Stimulated activated CD8-positive, alpha-beta memory T cell treated with anti-CD3 and anti-CD28 coated beads, Interleukin-7, amount 100 ng/mL, for 48 hours (primary cell): ENCODE measurements at places on chromosomes 6 and 20.

GRCh38 chr6:32744776-32745175 is 3.6 kb downstream of the HLA-DQA2 start:
- no peak for DNase-seq

DNA sequence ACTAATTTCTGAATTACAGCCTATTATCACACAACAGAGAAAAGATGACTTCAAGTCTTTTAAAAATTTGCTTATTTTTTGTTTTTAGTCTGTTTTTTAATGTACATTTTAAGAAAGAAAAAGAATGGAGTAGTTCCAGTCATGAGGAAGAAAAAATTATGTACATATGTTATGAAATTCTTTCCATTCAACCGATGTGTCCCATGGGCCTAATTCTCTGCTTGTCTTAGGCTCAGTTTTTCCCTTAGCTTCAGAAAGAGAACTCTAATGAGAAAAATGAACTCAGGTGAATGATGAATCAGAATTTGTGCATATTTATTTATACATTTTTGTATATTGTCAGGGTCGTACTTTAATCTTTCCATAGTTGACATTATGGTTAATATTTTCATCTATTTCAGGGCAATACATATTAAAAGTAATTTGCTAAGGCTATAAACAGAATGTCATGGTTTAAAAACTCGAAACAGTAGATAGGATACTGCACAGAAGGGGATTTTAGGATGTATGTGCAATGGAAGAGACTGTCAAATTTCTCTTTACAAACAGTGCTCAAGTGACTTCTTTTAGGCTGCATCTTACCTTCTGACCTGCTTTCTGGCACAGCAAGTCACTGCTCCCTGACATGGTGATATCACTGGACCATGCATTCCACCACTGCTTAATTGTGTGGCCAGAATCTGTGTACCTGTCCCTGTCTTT is 153.1 kb downstream of the EPHA7 start:
- DNase-seq = no peak

DNA sequence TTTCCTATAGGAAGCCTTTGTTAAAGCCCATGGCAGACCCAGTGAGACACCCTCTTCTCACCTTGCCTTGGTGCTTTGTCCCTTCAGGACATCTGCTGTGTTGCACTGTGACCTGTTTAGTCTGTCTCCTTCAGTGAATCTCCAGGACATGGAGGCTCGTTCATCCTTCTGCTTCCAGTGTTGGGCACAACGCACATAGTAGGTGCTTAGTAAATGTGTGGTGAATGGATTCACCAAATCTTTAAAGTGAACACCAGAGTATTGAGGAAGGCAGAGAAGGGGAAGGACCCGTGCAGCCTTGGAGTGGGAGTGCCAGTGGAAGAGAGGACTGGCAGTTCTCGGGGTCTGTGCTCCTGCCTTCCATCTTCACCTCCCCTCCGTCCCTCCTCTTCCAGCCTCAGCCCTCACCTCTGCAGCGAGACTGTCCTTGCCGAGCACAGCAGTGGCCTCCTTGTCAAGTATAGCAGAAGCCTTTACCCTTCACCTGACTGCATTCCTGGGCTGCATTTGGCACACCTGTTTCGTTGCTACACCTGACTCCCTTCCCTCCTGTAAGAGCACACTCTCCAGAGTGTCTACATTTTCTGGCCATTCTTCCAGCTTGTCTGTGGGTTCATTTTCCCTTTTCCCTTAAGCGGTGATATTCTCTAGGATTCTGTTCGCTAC is 49.2 kb downstream of the ARID1B start:
- DNase-seq = no peak

GRCh38 chr6:13253272-13253671 is 75.1 kb downstream of the TBC1D7 start:
- DNase-seq = no peak

- DNase-seq = no peak
These were observed 7.8 kb upstream of the C20orf204 start for GRCh38 chr20:64027981-64028685.

- no peak for DNase-seq
These were observed 37.0 kb downstream of the TMEM181 start for GRCh38 chr6:158596861-158597260.

GRCh38 chr6:1594445-1595200 is 15.1 kb upstream of the FOXC1 start:
- no peak for DNase-seq

DNA sequence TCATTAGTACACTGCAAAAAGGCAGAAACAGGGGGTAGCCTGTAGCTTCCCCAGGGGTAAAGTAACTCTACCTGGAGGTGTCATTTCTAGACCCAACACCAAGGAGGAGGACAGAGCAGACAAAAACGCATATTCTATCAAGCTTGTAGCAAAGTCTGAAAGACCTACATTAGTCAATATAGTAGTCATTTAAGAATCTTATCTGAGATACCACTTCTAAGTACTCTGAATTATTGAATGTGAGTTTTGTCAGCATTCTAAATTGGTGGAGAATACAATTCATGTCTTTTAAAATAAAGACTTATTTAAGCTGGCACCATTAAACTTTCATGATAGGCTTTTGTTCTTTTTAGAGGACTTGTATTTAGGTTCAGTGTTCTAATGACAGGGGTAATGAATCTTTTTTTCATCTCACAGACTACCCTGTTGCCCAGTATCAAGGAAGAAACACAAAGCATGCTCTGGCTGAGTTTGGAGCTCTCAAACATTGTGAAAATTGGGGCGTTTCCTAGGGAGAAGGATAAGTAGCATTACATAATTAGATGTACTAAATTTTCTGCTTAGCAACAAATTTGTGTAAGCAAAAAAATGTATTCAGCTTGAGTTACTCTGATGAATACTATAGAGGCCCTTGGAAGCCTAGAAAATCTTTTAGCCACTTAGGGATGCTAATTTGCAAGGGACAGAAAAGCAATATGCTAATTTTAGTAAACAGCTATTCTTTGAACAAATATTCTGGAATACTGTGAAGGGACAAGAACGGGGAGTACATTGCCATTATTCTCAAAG is 255.4 kb upstream of the HSF2 start:
- DNase-seq = no peak

DNA sequence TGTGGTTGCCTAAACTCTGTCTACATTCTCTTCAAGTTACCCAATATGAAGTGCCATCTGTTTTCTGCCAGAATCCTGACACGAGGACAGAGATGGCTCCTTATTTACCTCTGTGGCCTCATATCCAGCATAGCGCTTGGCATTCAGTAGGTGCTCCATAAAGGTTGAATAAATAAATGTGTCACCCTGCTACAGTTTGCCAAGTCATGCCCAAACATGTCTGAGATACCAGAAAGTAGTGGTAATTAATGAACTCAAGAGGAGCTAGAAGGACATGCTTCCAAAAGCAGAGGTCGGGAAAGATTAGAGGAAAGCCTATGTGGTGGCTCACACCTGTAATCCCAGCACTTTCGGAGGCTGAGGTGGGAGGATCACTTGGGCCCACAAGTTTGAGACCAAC is 30.9 kb upstream of the E2F3 start:
- no peak for DNase-seq

- no peak for DNase-seq
These were observed 51.7 kb downstream of the CPXM1 start for GRCh38 chr20:2748551-2749342.

- no peak for DNase-seq
These were observed 111.8 kb downstream of the QKI start for GRCh38 chr6:163526346-163526745.

- DNase-seq = no peak
These were observed 32.8 kb upstream of the SRF start for GRCh38 chr6:43138267-43138666.

- no peak for DNase-seq
These were observed 132.7 kb upstream of the GMDS start for GRCh38 chr6:2378046-2378657.

DNA sequence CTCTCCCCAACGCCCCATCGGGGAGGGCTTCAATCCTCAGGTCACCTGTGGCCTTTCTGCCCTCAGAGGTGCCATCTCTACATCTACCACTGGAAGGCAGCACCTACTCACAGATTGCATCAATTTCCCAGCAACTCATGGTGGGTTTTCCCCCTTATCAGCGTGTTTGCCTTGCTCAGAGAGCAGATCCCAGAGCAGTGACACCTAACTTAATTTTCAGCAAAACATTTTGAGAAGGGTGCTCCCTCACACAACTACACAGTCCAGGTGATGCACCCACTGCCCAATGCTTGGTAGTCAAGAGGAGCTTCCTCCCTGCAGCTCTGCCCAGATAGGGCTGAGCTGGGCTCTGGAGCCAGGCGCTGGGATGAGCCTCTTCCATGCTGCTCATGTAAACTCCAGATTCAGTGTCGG is 48.2 kb downstream of the PLG start:
- no peak for DNase-seq

- DNase-seq = no peak
These were observed 198.7 kb downstream of the MOXD1 start for GRCh38 chr6:132202574-132202973.

DNA sequence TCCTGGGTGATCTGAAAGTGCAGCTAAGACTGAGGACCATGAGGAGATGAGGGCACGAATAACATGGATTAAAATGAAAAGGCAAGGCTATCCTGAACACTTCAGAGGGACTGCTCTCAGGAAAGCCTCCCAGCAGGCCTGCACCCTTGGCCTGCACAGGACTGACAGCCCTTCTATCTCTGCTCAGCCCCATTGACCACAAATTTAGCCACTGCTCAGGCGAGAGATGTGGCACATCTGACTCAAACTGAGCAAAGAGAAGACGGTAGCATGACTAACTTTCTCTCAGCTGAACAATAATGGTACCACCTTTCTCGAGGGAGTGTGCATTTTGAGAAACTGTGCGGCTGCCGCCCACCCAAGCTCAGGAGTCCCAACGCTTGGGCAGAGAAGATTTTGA is 257.5 kb downstream of the ADGB start:
- DNase-seq = no peak
